Right renal cortex interstitium (tissue), 3 donors: ENCODE measurements at places on chromosomes 6 and 20. TPM values are rescaled to one million over a fixed set of nuclear protein-coding genes. Genes with fewer than 3 reads are reported as not detected.
A peak's percentile ranks its signal among the peaks of the same experiment; 100 is the strongest.

Gene SRMS
- polyA plus RNA-seq = 0.21 TPM

Gene PROKR2
- polyA plus RNA-seq = not detected

Gene ELOVL4
- polyA plus RNA-seq = 3.5 TPM

Gene C20orf202
- 0.37 TPM for polyA plus RNA-seq

Gene LYRM2
- 53.0 TPM for polyA plus RNA-seq

Gene DOK5
- polyA plus RNA-seq = 11.4 TPM

Gene SERPINB1
- 19.5 TPM for polyA plus RNA-seq

Gene HTR1E
- polyA plus RNA-seq = 0.85 TPM

Gene IBTK
- 42.4 TPM for polyA plus RNA-seq

Gene SLC12A5
- polyA plus RNA-seq = 1.8 TPM

DNA sequence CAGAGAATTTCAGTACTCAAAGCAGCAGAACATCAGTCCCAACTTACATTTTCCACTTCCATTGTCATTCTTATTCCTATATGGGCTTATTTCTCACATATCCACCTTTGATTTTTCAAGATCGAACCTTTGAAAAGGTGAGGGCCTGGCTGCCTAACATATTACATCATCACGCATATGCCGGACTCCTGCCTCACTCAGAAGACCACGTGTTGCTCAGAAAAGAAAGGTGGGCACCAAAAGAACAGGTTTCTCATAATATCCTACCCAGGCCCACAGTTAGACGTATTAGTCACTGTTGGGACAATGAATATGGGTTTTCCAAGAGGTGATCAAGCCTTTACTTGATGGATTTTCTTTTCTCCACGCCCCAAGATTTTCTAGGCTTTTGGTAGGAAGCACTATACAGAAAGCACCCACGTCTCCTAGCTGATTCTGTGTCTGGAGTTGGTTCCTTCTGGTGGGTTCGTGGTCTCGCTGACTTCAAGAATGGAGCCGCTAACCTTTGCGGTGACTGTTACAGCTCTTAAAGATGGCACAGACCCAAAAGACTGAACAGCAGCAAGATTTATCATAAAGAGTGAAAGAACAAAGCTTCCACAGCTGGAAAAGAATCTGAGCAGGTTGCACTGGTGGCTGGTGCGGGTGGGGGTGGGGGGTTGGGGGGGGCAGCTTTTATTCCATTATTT is 168.9 kb downstream of the ATXN1 start:
- DNase-seq = no peak

DNA sequence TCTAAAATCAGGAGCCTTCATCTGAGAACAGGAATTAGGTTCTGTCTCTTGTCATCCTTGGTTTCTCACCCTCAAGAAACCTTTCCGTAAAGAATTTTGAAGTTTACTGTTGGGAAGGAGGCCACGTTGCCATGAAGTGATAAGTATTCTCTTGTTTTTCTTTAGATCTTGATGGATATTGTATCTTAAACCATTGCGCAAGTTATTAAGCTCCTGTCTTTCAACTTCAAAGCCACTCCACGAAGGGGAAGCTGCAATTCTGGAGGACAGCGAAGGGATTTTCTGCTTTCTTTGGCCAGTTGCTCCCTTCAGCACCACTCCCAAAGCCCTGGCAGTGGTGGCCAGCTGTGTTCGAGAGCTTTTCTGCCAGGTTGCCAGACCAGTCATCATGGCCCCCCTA is 198.1 kb upstream of the EXOC2 start:
- DNase-seq = no peak

DNA sequence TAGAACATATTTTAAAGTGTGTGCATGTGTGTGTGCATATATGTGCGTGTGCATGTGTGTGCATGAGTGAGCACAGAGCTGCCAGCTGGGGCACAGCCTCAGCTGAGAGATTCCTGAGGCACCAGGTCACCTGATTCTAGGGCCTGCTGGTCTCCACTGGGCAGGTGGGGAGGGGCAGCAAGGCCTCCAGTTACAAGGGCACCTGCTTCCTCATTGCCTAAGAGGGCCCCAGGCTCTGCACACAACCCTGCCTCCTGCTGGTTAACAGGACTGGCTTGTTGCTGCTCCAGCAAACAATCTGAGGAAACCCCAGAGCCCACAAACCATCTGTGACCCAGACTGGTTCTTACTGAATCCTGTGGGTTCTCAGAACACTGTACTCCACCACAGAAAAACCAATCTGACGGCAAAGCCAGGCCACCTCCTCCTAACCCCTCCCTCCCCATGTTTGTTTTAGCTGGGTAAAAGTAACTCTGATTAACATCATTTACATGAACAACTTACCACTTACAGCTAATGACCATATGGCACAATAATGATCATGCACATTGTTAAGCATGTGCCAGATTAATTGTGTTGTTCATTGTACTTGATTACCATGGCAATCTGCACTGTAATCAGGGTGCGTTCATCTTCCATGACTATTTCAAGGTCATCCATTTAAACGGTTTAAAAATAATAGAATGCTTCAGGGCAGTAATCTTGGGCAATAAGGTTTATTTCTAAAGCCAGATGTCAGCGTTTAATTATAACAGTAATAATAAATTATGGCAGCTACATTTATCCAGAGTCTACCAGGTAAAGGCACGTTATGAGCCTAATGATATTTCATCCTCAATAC is 23.1 kb upstream of the UBE2J1 start:
- DNase-seq = peak; percentile 56

GRCh38 chr20:20887593-20888265 is 175.3 kb upstream of the RALGAPA2 start:
- no peak for DNase-seq

- DNase-seq = no peak
These were observed 410.2 kb downstream of the MMUT start for GRCh38 chr6:49052901-49053300.

GRCh38 chr6:170101281-170102035 is 189.4 kb downstream of the DLL1 start:
- DNase-seq = no peak

DNA sequence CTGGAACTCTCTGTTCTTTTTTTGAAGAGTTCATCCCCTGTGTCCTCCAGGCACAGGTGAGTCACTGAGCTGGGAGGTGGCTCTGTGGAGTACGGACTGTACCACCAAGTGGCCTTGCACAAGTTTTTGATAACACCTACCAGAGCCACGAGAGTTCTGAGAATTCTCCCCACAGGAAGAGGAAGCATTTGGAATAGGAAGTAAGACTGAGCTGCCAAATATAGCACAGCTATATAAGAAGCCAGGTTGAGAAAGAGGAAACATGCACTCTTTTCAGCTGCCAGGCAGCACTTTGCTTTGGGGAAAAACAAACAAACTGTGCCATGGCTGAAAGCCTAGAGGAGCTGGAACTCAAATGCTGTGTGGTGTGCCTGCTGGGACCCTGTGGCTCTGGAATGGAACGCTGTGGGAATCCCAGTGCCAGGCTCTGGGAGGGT is 70.8 kb upstream of the RIPOR2 start:
- DNase-seq = no peak

DNA sequence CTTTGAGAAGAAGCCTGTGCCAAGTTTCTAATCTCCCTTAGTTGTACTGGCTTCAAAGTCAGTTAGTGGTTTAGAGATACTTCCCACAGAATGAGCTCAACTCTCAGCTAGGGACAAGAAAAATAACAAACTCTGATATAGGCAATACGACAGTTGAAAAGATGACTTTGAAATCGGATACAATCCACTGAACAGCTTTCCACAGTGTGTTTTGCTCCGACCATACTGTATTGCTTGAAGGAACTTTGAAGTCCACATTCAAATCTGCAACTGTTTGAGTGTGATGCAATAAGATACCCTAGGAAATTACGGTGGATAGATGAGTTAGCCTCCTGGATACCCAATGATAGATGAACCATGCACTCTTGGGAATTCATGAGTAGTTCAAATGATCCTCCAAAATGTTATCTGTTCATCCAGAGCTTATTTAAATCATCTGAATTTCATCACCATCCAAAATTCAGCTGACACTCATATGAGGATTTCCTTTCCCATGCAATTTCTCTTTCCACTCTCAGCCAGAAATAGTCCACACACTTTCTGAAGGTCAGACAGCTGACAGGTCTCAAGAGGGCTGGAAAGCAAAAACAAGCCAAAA is 443.8 kb downstream of the HAO1 start:
- DNase-seq = no peak

- DNase-seq = no peak
These were observed 35.4 kb upstream of the E2F3 start for GRCh38 chr6:20366082-20366830.

- no peak for DNase-seq
These were observed 420.9 kb downstream of the PRKN start for GRCh38 chr6:162306616-162307015.

DNA sequence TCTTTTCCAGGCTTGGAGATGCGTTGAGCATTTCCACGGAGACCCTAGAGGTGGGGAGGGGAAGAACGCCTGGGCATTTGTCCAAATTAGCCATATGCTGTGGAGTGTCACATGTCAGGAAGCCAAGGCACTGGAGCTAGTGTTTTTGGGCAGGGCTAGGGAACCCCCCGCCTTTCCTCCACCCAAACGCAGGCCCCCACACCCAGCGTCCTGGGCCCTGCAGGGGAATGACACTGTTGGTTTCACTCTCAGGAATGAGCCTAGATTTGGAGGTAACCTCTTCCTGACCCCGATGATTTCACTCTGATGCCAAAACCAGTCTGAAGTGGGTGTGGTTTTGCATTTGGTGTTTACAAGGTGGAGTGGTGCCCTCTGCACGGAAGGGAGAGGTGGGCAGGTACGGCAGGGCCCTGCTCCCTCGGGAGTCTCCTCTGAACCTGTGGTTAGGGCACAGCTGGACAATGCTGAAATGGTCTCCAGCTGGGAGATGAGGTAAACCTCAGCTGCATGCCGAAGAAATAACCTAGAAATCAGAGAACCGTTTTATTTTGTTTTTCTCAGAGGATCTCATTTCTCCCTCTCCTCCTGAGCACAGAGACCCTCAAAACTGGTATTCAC is 29.5 kb downstream of the MTHFD1L start:
- DNase-seq = no peak

GRCh38 chr6:42781796-42782688 is at the start of gene BICRAL:
Gene BICRAL (plus strand): TSS chr6:42782052. CDS start chr6:42822023, 39,971 bp downstream.
- no peak for DNase-seq

DNA sequence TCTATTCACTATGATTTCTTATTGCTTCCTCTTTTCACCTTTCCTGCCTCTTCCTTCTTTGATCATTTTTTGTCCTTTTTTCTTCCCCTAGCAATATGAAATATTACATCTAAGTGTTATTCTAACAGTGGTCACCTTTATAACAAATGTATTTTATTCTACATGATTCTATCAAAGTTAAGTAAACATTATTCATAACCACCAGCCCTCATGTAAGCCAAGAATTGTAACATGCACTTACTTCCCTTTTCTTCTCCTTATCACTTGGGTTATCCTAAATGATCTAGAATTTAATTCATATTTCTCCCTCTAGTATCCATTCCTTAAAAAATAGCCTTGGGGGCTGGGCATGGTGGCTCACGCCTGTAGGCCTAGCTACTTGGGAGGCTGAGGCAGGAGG is 88.3 kb upstream of the SLC22A23 start:
- DNase-seq = no peak

GRCh38 chr6:53179961-53180651 is 31.5 kb upstream of the GCM1 start:
- DNase-seq = no peak

DNA sequence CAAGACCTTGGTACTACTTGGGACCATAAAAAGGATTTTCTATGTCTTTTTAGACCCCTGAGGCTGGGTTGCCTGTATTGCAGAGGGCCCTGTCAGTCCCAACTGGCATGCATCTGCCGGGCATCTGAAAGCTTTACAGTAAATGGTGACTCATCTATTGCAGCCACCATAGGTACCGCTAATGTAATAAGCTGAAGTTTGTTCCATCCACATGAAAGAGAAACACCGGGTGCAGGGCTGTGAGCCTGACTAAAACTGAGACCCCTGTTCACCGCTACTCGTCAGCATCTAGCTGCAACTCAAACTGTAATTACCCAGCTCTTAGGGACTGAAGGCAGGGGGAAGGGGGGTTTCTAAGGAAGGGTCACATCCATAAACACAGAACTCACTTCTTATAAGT is 49.5 kb downstream of the TRERF1 start:
- DNase-seq = no peak

- DNase-seq = no peak
These were observed 8.2 kb downstream of the DHX35 start for GRCh38 chr20:38970302-38970701.

- no peak for DNase-seq
These were observed 290.7 kb downstream of the PHF3 start for GRCh38 chr6:63926258-63926780.

GRCh38 chr6:131840441-131840840 is 32.6 kb downstream of the ENPP1 start:
- DNase-seq = no peak

GRCh38 chr6:131629651-131630050 is 1.6 kb upstream of the MED23 start:
- DNase-seq = no peak

DNA sequence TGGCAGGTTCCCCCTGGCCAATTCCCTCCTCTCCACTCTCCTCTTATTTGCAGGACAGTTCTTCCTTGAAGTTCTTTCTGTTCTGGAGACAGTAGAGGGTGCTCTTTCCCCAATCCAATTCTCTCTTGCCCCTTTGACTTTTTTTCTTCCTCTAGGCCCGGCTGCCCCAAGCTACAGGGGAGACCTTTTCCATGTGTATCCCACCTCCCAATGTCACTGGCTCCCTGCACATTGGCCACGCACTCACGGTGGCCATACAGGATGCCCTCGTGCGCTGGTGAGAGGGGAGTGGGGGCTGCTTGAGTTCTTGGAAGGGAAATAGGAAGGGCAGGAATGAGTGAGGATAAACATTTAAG is 1.5 kb downstream of the VARS2 start:
- peak; percentile 71 for DNase-seq

DNA sequence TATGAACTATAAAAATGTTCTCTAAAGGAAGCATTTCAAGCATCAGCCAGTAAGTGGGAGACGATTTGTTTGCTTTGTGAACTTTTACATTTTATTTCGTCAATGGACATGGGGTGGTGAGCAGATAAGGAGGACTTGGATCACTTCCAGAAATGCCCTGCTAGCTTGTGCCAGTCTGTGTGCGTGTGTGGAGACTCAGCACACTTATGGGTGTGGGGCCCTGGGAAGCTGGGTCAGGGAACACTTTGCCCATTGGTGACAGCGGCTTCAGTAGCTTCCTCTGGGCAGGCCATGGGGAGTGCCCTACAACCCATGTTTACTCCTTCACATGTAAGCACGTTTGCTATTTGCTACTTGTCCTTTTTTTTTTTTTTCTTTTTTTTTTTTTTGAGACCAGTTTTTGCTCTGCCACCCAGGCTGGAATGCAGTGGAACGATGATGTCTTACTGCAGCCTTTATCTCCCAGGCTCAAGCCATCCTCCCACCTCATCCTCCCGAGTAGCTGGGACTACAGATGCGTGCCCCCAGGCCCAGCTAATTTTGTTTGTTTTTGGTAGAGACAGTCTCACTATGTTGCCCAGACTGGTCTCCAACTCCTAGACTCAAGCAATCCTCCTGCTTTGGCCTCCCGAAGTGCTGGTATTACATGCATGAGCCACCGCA is 24.2 kb downstream of the PRDM1 start:
- no peak for DNase-seq

- peak; percentile 66 for DNase-seq
These were observed 155.6 kb upstream of the SNX9 start for GRCh38 chr6:157667211-157668008.
